ENCODE measurements at places on chromosomes 5 and 9.

DNA sequence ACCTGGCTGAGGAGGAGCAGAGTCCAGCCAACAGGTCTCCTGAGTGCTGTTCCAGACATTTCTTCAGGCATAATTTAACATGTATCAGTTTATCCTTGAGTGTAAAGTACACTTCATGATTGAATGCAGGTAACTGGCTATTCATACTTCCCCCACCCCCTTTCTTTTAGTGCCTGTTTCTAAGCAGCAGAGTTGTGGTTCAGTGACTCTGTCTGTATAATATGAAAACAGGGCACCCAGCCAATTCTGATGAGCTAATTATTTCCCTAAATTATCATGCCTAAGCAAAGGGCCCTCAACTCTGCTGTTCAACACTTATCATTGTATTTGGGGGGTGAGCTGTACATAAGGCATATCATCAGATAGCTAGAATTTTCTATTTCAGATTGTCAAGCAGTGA, 51.9 kb upstream of the ZSWIM6 start:
- DNase-seq, result no peak

- no peak for DNase-seq
These were observed 28.4 kb downstream of the RASEF start for GRCh38 chr9:83034587-83034986.

- no peak for DNase-seq
These were observed 200.9 kb downstream of the AUH start for GRCh38 chr9:91160599-91161464.

- no peak for DNase-seq
These were observed 80.6 kb downstream of the FEM1C start for GRCh38 chr5:115463983-115464382.

- no peak for DNase-seq
These were observed 86.6 kb downstream of the MED27 start for GRCh38 chr9:131992906-131993657.

- no peak for DNase-seq
These were observed 110.7 kb downstream of the CCDC192 start for GRCh38 chr5:127813633-127814587.

GRCh38 chr5:132501961-132502931, 11.7 kb upstream of the IRF1 start:
- no peak for DNase-seq

DNA sequence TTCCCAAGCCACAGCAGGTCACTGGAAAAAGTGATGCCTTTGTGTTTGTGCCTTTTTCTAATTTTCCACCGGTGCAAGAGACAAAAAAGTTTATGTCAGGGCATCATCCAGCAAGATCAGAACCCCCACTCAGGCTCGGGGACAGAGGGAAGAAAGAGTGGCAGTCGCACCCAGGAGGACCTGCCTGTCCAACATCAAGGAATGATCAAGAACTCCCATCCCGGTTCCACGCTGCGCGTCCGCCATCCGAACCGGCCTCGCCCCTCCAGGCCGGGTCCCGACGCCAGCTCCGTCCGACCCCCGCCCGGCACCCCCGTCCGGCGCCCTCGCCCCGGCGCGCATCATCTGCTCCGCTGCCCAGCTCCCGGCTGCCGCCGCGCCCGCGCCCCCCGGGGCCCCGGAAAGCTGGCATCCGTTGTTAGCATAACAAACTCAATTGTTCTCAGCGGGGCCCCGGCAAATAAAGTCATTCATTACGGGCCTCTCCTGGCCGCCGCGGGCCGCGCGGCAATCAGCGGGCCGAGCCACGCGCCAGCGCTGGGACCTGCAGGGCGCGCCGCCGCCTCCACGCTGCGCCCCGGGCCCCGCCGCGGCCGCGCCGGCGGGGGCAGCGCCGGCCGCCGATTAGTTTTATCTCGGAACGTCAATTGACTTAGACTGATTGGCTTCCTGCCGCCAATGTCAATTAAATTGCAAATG, 48.1 kb downstream of the PAX5 start:
- no peak for DNase-seq

- no peak for DNase-seq
These were observed 78.9 kb downstream of the GOLPH3 start for GRCh38 chr5:32095261-32095671.

- no peak for DNase-seq
These were observed 273.3 kb upstream of the ANKRD55 start for GRCh38 chr5:56506211-56506965.

GRCh38 chr9:2964470-2964869, 120.6 kb upstream of the PUM3 start:
- no peak for DNase-seq

DNA sequence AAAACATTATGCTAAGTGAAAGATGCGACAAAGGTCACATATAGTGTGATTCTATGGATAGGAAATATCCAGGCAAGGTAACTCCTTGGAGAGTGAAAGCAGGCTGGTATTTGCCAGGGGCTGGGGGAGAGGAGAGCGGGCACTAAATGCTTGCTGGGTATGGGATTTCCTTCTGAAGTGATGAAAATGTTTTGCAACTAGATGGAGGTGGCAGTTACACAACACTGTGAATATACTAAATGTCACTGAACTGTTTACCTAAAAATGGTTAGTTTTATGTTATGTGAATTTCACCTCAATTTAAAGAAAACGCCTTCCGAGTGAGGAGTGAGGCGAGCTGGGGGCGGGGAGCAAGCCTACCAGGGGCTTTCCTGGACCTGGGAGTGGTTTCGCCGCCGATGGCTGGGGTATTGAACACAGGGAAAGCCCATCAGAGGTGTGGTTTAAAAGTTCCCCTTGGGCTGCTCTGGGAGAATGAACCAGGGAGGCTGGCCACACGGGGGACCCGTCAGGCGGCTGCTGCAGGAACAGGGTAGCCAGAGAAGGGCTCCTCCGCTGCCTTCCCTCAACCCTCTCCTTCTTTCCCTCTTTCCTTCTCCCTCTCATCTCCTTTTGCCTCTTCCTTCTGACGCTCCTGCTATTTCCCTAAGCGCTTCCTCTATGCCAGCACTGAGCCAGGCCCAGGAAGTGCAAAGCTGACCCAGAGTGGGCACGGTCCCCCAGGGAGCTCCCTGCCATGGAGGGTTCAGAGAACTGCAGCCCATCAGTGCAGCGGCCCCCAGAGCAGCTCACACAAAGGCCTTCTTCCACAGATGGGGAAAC, 4.9 kb downstream of the AKNA start:
- peak; percentile 60 for DNase-seq

DNA sequence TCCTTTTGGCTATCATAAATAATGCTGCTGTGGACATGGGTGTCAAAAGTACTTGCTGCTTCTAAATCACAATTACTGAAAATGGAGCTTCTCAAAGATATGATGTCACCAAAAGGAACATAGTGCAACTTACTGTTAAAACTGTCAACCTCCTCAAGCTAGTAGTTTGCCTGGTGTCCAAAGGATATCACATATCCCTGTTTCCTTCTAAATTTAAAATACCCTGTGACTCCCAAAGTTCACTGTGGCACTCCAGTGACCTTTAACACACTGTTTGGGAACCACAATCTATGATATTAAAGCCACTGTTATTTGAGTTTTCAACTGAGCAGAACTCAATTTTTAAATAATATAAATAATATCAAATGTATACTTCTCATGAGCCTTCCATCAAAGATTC, 18.2 kb downstream of the GLIS3 start:
- DNase-seq, result no peak

DNA sequence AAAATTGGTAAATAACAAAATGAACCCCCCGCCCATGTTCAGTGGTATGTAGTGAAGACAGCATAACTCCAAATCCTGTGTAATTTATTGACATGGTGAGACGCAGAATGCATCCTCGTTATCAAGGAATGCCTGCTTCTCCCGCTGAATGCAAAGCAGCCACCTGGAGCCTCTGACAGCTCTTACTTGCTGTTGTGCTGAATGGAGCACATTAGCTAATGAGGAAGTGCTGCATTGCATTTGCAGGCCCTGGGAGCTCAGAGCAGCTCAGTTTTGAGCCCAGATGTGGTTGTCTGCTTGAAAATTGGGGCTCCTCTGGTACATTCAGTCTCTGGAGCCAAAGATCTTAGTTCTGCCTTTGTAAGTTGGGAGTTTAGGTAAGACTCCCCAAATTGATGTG, 28.9 kb downstream of the PLAC8L1 start:
- no peak for DNase-seq

DNA sequence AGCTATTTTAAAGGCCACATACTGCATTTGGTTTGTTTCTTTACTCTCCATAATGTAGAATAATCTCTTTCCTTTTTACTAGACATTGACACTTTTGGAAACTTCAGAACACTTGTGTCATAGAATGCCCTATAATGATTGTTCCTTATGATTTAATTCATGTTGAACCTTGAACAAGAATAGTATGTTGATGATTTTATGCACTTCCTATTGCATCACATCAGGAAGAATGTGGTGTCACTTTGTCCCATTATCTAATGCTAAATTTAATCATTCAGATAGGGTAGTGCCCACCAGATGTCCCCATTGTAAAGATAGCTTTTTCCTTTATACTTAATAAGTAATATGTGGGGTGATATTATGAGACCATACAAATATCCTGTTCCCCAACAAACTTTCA, 19.4 kb upstream of the DEPDC1B start:
- DNase-seq, result no peak

GRCh38 chr9:7154003-7154619, 396.3 kb downstream of the KDM4C start:
- no peak for DNase-seq

DNA sequence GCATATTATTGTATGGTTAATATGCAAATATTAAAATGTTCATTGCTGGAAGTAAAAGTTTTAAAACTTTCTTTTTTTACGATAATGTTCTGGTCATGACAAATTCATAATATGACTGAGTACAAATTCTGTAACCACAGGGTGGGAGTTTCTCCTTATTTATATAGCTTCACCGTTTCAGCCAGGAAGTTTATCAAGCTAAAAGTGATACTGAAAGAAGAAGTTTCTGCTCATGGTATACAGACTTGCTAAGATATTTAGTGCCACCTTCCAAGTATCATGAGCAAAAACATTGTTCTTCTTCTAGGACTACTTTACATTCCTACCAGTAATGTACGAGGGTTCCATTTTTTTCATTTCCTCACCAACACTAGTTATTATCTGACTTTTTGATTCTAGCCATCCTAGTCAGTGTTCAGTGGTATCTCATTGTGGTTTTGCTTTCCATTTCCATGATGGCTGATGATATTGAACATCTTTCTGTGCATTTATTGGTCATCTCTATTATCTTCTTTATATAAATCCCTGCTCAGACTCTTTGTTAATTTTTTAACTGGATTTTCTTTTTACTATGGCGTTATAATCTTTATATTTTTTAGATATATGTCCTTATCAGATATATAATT, 94.2 kb upstream of the PRRC1 start:
- DNase-seq, result no peak

DNA sequence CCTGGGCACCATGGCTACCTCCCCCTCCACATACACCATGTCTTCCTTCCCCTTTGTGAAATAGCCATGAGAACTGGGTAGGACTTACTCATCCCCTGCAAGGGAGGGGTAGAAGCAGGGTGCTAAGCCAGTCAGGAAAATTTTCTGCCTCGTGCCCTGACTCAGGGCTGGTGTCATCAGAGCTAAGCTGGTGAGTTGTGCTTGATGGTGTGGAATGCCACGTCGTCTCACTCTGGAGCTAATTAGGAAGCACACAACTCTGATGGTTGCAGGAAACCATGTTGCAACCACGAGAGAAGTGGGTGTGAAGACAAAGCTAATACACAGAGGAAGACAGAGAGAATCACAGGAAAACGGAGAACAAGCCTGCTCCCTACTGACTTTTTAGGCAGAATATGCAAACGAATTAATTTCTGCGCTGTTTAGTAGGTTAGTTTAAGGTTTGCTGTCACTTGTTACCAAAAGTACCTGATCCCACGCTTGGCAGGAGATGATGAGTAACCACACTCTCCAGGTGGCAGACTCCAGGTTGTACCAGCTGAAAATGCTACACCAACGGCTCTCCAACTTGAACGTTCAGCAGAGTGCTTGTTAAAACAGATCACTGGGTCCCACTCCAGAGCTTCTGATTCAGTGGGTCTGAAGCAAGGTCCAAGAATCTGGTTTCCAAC, 54.5 kb downstream of the STK10 start:
- DNase-seq, result no peak

DNA sequence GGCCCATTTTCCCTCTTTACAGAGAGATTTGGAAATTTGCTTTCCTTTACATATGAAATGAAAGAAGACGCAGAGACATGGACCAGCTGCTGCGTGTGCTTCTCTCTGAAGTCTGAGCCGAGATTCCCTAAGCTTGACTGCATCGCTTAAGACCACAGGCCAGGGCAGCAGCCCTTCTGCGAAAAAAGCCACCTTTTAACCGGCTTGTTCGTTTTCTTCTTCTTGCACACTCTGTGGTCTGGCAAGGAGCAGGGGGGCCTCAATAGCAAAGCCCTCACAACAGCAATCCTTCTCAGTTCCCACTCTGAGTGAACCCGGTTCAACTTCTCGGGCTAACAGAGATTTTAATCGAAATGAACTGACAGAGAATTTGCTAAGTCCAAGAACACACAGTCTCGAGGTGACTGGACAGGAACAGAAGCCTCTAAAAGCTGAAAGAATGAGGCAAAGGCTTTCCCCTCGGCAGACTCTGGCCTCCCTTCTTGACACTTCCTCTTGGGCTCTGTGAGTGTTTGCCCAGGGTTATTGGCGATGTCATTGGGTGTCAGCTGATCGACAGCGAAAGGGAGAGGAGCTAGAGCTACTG, 512.9 kb upstream of the KLF4 start:
- DNase-seq, result no peak

DNA sequence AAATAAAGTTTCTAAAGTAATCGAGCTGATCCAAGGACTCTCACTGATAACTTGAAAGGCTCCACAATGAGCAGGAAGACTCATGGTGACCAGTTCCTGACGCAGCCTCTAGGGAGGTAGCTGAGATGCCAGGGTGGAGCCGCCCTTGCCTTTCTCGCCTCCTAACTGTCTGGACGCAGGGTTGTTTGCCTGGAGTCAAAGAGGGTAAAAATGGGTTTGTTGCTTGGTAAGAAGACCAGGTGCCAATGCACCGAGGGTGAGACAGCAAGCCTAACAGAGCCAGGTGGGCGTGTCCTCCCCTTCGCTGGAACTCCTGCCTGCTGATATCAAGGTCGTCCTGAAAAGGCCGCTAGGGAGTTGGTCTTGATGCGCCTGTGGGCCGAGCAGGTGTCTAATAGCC, 48.6 kb upstream of the FCN1 start:
- DNase-seq, result no peak

- no peak for DNase-seq
These were observed 65.4 kb upstream of the KLF9 start for GRCh38 chr9:70479880-70480291.

DNA sequence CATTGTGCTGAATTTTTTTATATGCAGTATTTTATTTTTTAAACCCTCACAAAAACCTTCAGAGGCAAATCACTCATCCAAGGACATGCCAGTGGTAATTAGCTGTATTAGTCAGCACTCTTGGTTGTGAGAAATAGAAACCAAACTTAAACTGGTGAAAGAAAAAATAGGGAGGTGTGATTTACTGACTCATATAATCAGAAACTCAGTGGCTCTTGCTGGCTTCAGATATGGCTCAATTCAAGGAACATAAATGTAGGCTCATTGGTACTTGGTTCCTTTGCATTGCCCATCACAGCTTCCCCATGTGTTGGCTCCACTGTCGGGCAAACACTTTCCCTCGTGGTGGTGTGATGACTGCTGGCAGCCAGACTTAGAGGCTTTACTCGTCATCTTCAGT, 497.2 kb downstream of the MAT2B start:
- DNase-seq, result no peak

GRCh38 chr5:137751869-137752491, 2.2 kb downstream of the HNRNPA0 start:
- DNase-seq, result no peak

GRCh38 chr5:41509399-41510175, 814 bp downstream of the PLCXD3 start:
- no peak for DNase-seq
